Uterine smooth muscle cell (primary cell): ENCODE measurements at places on chromosomes 1 and 21. TPM values are rescaled to one million over a fixed set of nuclear protein-coding genes. Genes with fewer than 3 reads are reported as not detected.

Gene OR2AK2
- total RNA-seq, result 0.25 TPM in 1 of 2 replicates, not detected in the other

Gene CAMSAP2
- total RNA-seq, result 32.3 and 36.6 TPM in 2 replicates

Gene TRIM67
- not detected in 2 replicates for total RNA-seq

Gene OVAAL
- total RNA-seq, result not detected in 2 replicates
